Vagina (tissue), 2 donors: ENCODE measurements at places on chromosomes 11 and 22.

DNA sequence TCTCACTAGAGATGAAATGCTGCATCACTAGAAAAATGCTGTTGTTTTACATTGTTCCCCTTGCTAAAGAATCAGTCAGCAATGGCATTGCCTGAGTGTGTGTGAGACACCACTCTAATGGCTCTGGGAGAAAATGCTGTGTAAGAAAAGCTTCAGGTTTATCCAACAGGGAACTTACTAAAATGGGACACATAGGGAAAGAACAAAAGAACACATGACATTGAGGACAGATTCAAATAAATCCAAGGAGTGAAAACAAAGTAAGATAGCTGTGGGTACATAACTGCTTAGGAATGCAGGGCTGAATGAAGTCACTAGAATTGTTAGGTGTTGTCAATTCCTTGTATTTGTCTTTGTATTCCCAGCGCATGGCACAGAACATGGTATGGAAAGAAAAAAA, 24.2 kb downstream of the BLID start:
- H3K27me3 ChIP-seq: no peaks in the 10 kb centered on the region
- H3K4me3 ChIP-seq: no peak overlapping the region
- DNase-seq: no peak
- no peaks in the 10 kb centered on the region for H3K36me3 ChIP-seq
- peaks cover 7% of the 10 kb centered on the region for H3K4me1 ChIP-seq

DNA sequence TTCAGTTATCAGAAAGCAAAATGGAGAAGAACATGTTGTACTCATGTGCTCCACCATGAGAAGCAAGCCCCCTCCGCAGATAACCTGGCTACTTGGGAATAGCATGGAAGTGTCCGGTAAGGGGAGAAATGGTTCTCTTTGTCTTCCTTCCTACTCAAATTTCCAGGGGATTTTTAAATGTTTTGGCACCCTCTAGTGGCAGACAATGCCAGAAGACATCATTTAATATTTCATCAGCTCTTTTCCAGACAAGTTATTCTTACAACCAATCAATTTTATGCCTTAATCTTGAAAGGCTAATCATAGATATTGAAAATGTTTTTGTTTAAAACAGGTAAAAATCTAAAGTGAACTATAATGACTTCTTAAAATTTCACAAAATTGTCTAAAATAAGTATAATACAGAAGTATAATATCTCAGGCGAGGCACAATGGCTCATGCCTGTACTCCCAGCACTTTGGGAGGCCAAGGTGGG, 15.7 kb downstream of the CRTAM start:
- H3K36me3 ChIP-seq: no peaks in the 10 kb centered on the region
- DNase-seq: no peak
- no peaks in the 10 kb centered on the region for H3K4me1 ChIP-seq
- no peaks in the 10 kb centered on the region for H3K27me3 ChIP-seq

GRCh38 chr11:73239111-73239521, 21.0 kb downstream of the P2RY2 start:
- H3K27me3 ChIP-seq: no peaks in the 10 kb centered on the region
- H3K4me3 ChIP-seq: no peak overlapping the region
- no peak overlapping the region for H3K27ac ChIP-seq
- H3K36me3 ChIP-seq: no peaks in the 10 kb centered on the region
- peaks cover 27% of the 10 kb centered on the region for H3K4me1 ChIP-seq

- H3K36me3 ChIP-seq: no peaks in the 10 kb centered on the region
- DNase-seq: no peak
- H3K4me1 ChIP-seq: peaks cover 12% of the 10 kb centered on the region
- H3K27me3 ChIP-seq: no peaks in the 10 kb centered on the region
- H3K27ac ChIP-seq: no peak overlapping the region
- H3K4me3 ChIP-seq: no peak overlapping the region
Observed at GRCh38 chr22:46560696-46561295, 23.4 kb upstream of the CELSR1 start.

DNA sequence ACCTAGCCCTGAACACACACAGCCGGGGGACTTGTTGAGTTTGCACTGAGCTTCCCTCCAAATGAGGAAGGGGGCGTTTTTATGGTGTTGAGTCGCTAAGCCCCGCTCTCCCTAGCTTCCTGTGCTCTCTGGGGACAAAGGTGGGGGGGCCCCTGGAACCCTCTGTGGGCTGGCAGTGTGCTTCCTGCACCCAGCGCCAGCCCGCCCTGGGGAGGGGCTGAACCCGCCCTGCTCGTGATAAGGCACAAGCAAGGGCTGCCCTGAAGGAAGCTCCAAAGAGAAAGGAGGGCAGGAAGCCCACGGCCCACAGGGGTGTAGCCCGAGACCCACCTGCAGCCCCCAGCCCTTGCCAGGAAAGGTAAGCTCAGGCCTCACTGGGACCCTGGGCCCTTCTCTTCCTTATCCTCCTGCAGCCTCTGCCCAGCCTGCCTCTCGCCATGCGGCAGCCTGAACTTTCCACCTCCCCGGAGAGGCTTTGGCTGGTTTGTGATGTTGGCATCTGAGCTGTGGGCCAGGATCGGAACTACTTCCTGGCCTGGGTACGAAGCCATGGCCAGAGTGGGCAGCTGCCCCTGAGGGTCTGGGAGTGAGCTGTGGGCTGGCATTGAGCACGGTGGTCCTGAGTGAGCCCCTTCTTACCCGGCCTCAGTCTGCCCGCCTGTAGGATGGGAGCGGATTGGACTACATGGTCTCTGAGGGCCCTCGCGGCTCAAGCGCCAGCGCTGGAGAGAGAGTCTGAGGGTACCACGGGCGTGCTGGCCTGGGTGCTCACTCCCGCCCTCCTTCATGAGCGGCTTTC, at the start of gene FERMT3:
FERMT3 (plus strand) TSS at position 265 of the 799 bp plus-strand sequence. CDS start 644 bp downstream, outside the sequence.
- H3K36me3 ChIP-seq: peaks cover 25% of the 10 kb centered on the region
- DNase-seq: no peak
- no peaks in the 10 kb centered on the region for H3K27me3 ChIP-seq
- peak within 1 kb of the TSS; percentile 76 for H3K27ac ChIP-seq
- peak within 1 kb of the TSS; percentile 40 for H3K4me3 ChIP-seq

DNA sequence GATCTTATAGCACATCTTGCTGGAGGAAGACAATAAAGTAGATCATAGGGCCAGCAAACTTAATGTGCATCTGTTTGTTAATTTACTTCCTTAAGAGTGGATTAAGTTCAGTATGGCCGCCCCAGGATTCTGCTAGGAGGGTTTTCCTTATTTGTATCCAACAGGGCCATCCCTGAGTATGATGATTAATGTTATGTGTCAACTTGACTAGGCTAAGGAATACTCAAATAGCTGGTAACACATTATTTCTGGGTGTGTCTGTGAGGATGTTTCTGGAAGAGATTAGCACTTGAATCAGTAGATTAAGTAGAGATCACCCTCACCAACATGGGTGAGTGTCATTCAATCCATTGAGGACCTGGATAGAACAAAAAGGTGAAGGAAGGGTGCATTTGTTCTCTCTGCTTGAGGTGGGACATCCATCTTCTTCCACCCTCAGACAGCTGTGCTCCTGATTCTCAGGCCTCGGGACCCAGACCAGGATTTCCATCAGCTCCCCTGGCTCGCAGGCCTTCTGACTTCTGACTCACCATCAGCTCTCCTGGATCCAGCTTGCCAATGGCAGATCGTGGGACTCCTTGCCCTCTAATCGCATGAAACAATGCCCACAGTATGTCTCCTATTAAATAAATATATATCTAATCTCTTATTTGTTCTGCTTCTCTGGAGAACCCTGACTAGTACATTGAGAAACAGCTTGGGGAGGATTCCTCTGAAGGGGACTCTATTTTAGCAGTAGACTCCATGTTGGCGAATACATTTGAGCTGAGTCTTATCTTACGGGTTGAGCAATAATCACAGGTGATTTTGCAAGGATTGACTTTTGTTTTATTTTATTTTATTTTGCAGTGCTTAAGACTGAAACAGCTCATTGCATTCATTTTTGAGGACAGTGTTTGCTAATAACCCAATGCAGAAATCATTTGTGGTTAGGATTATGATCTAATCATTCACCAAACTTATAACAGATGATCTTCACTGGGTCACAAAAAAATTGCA, 9.0 kb upstream of the ZBTB44 start:
- no peaks in the 10 kb centered on the region for H3K4me1 ChIP-seq
- DNase-seq: no peak
- no peak overlapping the region for H3K27ac ChIP-seq
- H3K36me3 ChIP-seq: no peaks in the 10 kb centered on the region
- H3K4me3 ChIP-seq: no peak overlapping the region
- H3K27me3 ChIP-seq: no peaks in the 10 kb centered on the region

DNA sequence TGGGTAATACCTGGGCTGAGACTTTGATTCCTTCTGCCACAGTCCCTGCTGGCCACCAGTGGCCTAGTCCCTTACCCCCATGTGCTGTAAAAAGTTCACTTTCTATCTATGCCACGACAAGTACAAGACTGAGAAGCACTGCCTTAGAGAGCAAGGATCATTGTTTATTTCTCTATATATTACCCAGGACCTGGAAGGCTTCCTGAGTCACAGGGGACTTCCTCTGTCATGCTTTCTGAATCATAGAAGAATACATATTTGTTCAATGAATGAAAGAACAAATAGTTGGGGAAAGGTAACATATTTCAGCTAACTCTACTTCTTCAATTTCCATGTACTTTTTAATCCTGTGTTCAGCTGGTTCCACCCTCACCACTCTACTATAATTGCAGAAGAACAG, 5.5 kb upstream of the SYT9 start:
- H3K27me3 ChIP-seq: no peaks in the 10 kb centered on the region
- H3K4me3 ChIP-seq: no peak overlapping the region
- H3K4me1 ChIP-seq: no peaks in the 10 kb centered on the region
- DNase-seq: no peak

DNA sequence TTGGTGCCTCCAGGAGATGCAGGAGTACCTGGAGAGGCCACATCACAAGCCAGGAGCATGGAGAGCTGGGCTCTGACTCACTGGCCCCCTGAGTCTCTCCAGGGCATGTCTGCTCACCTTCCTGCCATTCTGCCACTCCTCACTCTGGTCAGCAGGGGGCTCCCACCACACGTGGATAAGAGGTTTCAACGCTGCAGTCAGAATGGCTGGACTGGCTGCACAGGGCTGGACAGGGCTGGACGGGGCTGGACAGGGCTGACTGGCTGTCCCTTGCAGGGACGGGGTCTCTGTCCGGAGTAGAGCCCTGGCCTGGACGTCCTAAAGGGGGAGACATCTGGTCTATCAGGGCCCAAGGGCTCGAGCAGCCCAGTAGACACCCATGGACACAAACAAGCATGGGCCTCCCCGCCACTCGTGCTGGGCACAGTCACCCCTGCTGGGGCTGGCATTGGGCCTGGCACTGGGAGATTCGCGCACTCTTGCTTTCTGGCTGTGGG, 34.6 kb downstream of the CYTH4 start:
- DNase-seq: no peak
- H3K27me3 ChIP-seq: no peaks in the 10 kb centered on the region
- H3K4me3 ChIP-seq: no peak overlapping the region
- H3K4me1 ChIP-seq: no peaks in the 10 kb centered on the region
- H3K36me3 ChIP-seq: no peaks in the 10 kb centered on the region
- H3K27ac ChIP-seq: no peak overlapping the region

DNA sequence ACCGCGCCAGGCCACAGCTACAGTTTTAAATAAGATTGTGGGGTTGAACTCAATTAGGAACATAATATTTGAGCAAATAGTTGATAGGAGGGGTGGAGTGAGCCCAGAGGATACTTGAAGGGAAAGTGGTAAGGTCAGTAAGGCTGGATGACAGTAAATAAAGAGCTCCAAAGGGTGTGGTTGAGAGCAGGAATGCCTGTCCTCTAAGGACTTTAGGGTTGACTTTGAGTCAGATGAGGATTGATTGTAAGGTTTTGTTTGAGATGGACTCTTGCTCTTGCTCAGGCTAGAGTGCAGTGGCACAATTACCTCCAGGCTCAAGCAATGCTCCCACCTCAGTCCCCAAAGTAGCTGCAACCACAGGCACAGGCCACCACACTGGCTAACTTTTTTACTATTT, 2.4 kb downstream of the FOXR1 start:
- no peak for DNase-seq
- no peak overlapping the region for H3K4me3 ChIP-seq
- no peaks in the 10 kb centered on the region for H3K27me3 ChIP-seq
- H3K27ac ChIP-seq: no peak overlapping the region

GRCh38 chr11:15223318-15223717, 108.6 kb downstream of the INSC start:
- DNase-seq: no peak
- H3K4me3 ChIP-seq: no peak overlapping the region
- no peak overlapping the region for H3K27ac ChIP-seq
- no peaks in the 10 kb centered on the region for H3K4me1 ChIP-seq
- no peaks in the 10 kb centered on the region for H3K27me3 ChIP-seq

GRCh38 chr22:30167296-30167695, 79.3 kb downstream of the LIF start:
- H3K36me3 ChIP-seq: no peaks in the 10 kb centered on the region
- H3K27ac ChIP-seq: no peak overlapping the region
- H3K27me3 ChIP-seq: no peaks in the 10 kb centered on the region
- DNase-seq: no peak
- H3K4me1 ChIP-seq: no peaks in the 10 kb centered on the region
- no peak overlapping the region for H3K4me3 ChIP-seq

DNA sequence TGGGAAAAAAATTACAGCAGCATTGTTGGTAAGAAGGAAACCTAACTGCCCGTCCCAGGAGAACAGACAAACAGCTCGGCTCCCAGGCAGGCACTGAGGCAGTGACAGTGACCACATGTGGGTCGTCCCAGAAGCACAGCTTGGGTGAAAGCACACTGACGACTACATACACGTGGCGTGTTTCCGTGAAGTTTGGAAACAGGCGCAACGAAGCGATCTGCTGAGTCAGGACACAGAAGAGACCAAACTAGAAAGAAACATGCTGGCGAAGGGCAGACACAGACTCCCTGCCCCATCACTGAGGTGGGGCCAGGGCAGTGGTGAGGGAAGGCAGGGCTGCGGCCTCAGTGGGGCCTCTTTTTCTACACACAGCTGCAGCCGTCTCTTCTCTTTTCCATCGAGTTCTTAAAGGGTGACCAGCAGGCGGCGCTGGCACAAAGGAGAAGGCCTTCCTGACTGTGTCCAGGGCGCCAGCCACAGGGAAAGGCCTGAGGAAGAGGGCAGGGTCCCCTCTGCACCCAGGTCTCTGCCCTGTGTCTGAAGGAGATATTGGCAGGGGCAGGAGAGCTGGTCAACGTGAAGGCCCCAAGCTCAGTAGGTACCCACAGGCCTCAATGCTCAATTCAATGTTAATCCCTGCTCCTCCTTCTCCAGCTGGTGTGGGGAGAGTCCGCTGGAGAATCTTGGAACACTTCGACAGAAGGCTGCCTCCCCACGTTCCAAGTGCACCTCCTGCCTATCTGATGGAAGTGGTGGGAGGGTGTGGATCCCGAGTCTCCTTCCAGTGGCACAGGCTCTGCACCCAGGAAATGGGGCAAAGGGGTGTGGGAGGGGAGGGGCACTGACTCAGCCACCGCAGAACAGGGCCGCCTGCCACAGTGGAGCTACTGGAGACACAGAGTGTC, 19.9 kb downstream of the CARS1 start:
- no peaks in the 10 kb centered on the region for H3K27me3 ChIP-seq
- no peak for DNase-seq
- no peak overlapping the region for H3K27ac ChIP-seq
- no peaks in the 10 kb centered on the region for H3K36me3 ChIP-seq

GRCh38 chr11:75240311-75241035, at the start of gene TPBGL:
TSS of gene TPBGL (plus strand) at chr11:75240774. CDS start at chr11:75241050, 276 bp downstream.
- H3K27me3 ChIP-seq: peaks cover 7% of the 10 kb centered on the region
- peak within 1 kb of the TSS; percentile 71 for H3K4me3 ChIP-seq
- no peaks in the 10 kb centered on the region for H3K36me3 ChIP-seq
- DNase-seq: no peak
